ENCODE measurements at places on chromosomes 4 and X.

DNA sequence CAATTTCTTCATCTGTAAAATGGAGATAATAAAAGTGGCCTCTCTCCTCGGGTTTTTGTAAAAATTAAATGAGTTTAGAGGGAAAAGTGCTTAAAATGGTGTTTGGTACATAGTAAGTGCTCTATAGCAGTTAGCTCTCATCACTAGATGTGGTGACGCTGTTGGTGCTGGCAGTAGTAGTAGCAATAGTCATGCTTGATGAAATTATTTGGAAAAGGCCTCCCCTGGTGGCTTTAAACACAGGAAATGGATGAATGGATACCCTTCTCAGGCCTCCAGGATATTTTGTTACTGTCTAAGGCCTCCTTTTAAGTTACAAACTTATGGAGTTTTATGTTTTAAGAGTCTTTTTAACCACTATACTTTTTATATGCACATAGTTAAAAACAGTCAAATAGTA is 142.9 kb downstream of the CBR4 start:
- DNase-seq: no peak

DNA sequence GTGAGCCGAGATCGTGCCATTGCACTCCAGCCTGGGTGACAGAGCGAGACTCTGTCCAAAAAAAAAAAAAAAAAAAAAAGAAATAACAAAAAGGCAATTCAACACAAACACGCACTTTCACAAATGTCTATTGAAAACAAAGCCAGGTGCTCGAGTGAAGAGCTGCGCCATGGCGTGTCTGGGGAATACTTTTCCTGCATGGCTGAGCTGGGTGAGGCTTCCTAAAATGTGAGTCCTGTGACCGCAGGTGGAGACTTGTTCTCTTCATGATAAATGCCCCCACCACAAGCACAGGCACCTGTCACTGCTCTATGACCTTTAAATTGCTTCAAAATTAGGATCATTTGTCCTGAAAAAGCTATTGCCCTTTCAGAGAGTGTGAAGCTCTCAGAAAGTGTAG is 4.0 kb upstream of the ABLIM2 start:
- no peak for DNase-seq

DNA sequence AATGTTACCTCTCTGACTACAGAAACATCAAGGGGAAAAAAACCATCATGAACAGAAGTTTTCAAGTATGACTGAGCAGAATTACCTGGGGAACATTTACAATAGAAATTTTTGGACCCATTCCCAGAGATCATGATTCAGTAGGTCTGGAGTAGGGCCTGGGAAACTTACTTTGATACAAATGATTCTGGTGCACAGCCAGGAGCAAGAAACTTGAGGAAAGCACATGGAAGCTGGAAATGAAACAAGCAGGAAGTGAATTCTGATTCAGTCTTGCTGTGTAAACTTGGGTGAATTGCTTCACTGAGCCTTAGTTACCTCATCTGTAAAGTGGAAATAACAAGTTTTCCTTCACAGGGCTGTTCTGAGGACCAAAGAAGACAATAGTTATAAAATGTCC is 192.5 kb upstream of the TAPT1 start:
- no peak for DNase-seq

GRCh38 chr4:10623241-10623640 is 61.3 kb downstream of the CLNK start:
- DNase-seq: no peak

GRCh38 chr4:95838192-95838591 is 1.7 kb upstream of the PDHA2 start:
- DNase-seq: no peak

- no peak for DNase-seq
Measured at GRCh38 chr4:73099143-73099542, 29.6 kb upstream of the COX18 start.
